Activated naive CD8-positive, alpha-beta T cell treated with anti-CD3 and anti-CD28 coated beads, Interleukin-2, amount 10 ng/mL, durations not matched to agents 7 days and 5 days (primary cell): ENCODE measurements at places on chromosomes 12 and 14. TPM values are rescaled to one million over a fixed set of nuclear protein-coding genes. Genes with fewer than 3 reads are reported as not detected.

Gene MGAT4C
- not detected for total RNA-seq

Gene ESPL1
- total RNA-seq, result 91.0 TPM

Gene FZD10
- not detected for total RNA-seq

Gene KCNH5
- total RNA-seq, result not detected

Gene MTA1
- total RNA-seq, result 132 TPM

- H3K27ac ChIP-seq, result no peak overlapping the region
- H3K4me3 ChIP-seq, result no peak overlapping the region
- peaks cover 20% of the 10 kb centered on the region for H3K27me3 ChIP-seq
- DNase-seq, result no peak
- H3K36me3 ChIP-seq, result peaks cover 2% of the 10 kb centered on the region
These were observed 62.6 kb upstream of the IGF1 start for GRCh38 chr12:102542816-102543440.

DNA sequence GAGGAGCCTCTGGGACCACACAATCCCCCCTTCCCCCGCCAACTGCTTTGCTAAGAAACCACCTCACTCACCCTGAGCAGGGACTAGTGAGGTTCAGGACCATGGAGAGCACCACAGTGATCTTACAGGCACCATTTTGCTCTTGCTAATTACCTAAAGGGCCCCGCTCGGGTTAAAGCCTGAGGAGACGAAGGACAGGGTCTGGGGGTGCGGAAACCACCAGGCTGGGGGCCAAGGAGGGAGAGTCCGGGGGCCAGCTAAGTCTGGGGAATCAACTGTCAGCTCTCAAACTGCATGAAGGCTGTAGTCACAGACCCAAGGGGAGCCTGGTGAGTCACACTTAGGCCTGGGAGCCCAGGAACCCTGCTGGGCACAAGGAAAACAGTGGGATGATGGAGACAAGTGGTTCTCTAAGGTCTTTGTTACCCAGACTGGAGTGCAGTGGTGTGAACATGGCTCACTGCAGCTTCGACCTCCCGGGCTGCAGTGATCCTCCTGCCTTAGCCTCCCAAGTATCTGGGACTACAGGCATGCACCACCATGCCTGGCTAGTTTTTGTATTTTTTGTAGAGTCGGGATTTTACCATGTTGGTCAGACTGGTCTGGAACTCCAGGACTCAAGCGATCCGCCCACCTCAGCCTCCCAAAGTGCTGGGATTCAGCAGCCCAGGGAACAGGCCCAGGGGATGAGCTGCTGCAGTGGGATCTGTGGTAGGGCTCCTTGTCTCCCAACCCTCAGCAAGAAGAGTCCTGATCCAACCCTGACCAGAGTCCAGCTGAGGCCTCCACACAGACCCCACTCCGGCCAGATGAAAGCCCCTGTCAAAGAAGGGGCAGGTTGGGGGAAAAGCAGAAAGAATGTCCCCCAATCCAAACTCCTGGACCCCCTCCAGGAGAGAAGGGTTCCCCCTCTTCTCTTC is 98.8 kb downstream of the CALM1 start:
- DNase-seq, result peak; percentile 41
- no peak overlapping the region for H3K27ac ChIP-seq
- H3K36me3 ChIP-seq, result no peaks in the 10 kb centered on the region
- H3K27me3 ChIP-seq, result no peaks in the 10 kb centered on the region
- H3K4me3 ChIP-seq, result no peak overlapping the region
- H3K4me1 ChIP-seq, result peaks cover 3% of the 10 kb centered on the region

DNA sequence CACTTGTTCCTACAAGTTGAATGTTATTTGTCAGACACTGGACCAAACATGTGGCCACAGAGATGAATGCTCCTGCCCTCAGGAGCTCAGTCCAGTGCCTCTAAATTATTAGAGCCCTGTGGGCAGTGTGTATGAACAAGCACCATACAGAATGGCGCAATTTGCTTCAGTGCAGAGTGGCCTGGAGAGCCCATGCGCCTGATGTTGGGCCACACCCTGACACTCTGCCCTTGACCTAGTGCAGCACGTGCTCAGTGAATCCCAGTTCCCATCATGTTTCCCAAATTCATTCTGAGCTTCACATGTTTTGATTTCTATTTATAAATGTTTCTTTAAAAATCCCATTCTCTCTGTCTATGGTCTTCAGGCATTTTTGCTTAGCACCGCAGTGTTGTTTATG is 116.8 kb downstream of the PRMT8 start:
- no peak for DNase-seq
- H3K36me3 ChIP-seq, result peaks cover 20% of the 10 kb centered on the region
- peaks cover 4% of the 10 kb centered on the region for H3K27me3 ChIP-seq
- H3K27ac ChIP-seq, result no peak overlapping the region
- H3K4me1 ChIP-seq, result peaks cover 3% of the 10 kb centered on the region

DNA sequence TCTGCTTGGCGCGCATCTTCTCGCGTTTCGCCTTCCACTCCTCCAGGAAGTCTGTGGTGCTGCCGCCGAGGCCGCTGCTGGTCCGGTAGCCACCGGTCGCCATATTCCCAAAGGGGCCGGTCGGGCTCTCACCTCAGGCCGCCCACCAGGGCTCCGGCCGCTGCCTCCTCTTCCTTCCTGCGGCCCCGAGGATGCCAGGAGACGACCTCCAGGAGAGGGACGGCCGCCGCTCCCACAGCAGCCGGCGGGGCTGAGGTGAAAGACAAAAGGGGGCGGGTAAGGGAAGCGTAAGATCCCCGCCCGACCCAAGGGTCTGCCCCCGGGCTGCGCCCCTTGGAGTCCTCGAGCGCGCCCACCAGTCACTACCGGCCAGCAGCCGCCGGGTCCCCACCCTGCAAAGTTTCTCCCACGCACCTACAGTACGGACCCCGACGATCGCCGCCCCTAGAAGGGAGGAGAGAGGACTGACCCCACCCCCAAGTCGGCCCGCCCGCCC is 574 bp downstream of the PAWR start:
- H3K27ac ChIP-seq, result peak overlapping the region; percentile 51
- H3K4me1 ChIP-seq, result peaks cover 11% of the 10 kb centered on the region
- H3K4me3 ChIP-seq, result peak overlapping the region; percentile 86
- H3K27me3 ChIP-seq, result peaks cover 59% of the 10 kb centered on the region
- no peaks in the 10 kb centered on the region for H3K36me3 ChIP-seq

- H3K4me3 ChIP-seq, result no peak overlapping the region
- H3K27me3 ChIP-seq, result peaks cover 10% of the 10 kb centered on the region
- DNase-seq, result no peak
- H3K36me3 ChIP-seq, result no peaks in the 10 kb centered on the region
- H3K4me1 ChIP-seq, result peaks cover 2% of the 10 kb centered on the region
These were observed 127.1 kb downstream of the TMEM30B start for GRCh38 chr14:61153914-61154545.

- no peak for DNase-seq
- H3K36me3 ChIP-seq, result peaks cover 7% of the 10 kb centered on the region
- H3K4me3 ChIP-seq, result no peak overlapping the region
- H3K27me3 ChIP-seq, result peaks cover 13% of the 10 kb centered on the region
- no peak overlapping the region for H3K27ac ChIP-seq
These were observed 30.0 kb upstream of the OR4E1 start for GRCh38 chr14:21703357-21704326.

- H3K36me3 ChIP-seq, result no peaks in the 10 kb centered on the region
- H3K4me1 ChIP-seq, result no peaks in the 10 kb centered on the region
- H3K27me3 ChIP-seq, result peaks cover 3% of the 10 kb centered on the region
- no peak for DNase-seq
- H3K27ac ChIP-seq, result no peak overlapping the region
These were observed 23.9 kb downstream of the LRRK2 start for GRCh38 chr12:40248585-40249297.

GRCh38 chr12:104010606-104011169 is 39.3 kb downstream of the GLT8D2 start:
- no peaks in the 10 kb centered on the region for H3K36me3 ChIP-seq
- peaks cover 16% of the 10 kb centered on the region for H3K27me3 ChIP-seq
- no peak overlapping the region for H3K4me3 ChIP-seq
- no peak overlapping the region for H3K27ac ChIP-seq
- no peaks in the 10 kb centered on the region for H3K4me1 ChIP-seq
- no peak for DNase-seq

DNA sequence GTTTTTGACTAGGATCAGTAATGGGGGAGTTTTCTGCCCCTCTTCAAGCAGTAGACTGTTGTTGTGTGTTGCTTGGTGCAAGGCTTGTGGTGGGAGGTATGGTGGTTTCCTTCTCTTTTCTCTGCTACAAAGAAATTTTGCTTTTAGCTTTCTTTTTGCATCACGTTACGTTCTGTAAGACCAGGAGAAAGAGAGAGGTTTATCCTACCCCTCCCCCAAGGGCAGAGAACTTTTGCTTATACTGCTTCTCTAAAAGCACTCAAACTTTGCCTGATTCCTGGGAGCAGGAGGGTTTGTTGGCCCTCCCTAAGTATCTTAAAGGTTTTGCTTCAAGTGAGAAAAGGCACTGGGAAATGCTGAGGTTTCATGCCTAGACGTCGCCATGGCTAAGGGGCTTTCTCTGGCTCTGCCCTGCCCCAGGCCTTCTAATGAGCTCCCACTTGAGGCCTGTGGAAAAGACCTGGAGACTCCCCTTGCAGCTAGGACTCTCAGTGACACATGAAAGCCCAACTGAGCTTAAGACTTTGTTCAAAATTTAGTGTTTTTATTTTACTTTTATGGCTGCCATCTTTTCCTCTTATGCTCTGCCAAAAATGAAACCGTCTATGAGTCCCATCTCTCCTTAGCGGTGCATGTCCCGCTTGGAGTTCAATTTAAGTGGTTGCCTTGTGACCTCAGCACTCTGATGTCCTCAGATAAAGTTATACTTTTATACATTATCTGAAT is 49.2 kb downstream of the EIF2S3B start:
- H3K4me1 ChIP-seq, result peaks cover 37% of the 10 kb centered on the region
- H3K27me3 ChIP-seq, result no peaks in the 10 kb centered on the region
- DNase-seq, result peak; percentile 64
- H3K36me3 ChIP-seq, result peaks cover 53% of the 10 kb centered on the region

- no peaks in the 10 kb centered on the region for H3K36me3 ChIP-seq
- H3K4me3 ChIP-seq, result no peak overlapping the region
- H3K27me3 ChIP-seq, result peaks cover 53% of the 10 kb centered on the region
- H3K27ac ChIP-seq, result no peak overlapping the region
- DNase-seq, result no peak
These were observed 10.0 kb downstream of the SMIM41 start for GRCh38 chr12:52089491-52089890.

- H3K4me3 ChIP-seq, result no peak overlapping the region
- H3K36me3 ChIP-seq, result no peaks in the 10 kb centered on the region
- H3K4me1 ChIP-seq, result no peaks in the 10 kb centered on the region
- peak; percentile 31 for DNase-seq
These were observed 148.7 kb downstream of the ANO2 start for GRCh38 chr12:5796171-5796958.

DNA sequence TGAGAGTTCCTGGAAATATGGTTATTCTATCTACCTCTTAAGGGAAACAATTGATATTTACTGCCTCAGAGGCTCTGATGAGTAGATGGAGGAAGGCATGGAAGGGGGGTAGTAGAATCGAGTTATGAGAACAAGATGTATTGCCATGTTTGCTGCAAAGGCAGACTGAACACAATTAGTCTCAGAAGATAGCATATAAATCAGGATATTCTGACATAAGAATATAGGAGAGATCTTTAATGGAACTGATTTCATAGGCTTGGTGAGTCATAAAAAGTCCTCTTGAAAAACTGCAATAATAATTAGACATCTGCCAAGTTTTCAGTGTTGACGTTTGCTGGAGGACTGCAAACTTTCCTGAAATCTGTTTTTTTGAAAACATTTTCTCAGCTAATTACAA is 636.1 kb downstream of the TMTC2 start:
- no peaks in the 10 kb centered on the region for H3K36me3 ChIP-seq
- H3K27ac ChIP-seq, result no peak overlapping the region
- no peak for DNase-seq
- H3K4me1 ChIP-seq, result no peaks in the 10 kb centered on the region

- H3K4me1 ChIP-seq, result no peaks in the 10 kb centered on the region
- H3K27ac ChIP-seq, result no peak overlapping the region
- H3K27me3 ChIP-seq, result peaks cover 48% of the 10 kb centered on the region
- H3K36me3 ChIP-seq, result no peaks in the 10 kb centered on the region
- no peak for DNase-seq
- H3K4me3 ChIP-seq, result no peak overlapping the region
These were observed 12.7 kb downstream of the OLR1 start for GRCh38 chr12:10159280-10159679.

GRCh38 chr12:104546575-104546974 is 89.8 kb downstream of the CHST11 start:
- no peak overlapping the region for H3K27ac ChIP-seq
- peaks cover 27% of the 10 kb centered on the region for H3K4me1 ChIP-seq
- peaks cover 46% of the 10 kb centered on the region for H3K36me3 ChIP-seq
- no peak for DNase-seq

GRCh38 chr12:22286569-22286968 is 47.9 kb downstream of the ST8SIA1 start:
- H3K4me3 ChIP-seq, result no peak overlapping the region
- H3K36me3 ChIP-seq, result peaks cover 1% of the 10 kb centered on the region
- no peak for DNase-seq
- no peak overlapping the region for H3K27ac ChIP-seq

DNA sequence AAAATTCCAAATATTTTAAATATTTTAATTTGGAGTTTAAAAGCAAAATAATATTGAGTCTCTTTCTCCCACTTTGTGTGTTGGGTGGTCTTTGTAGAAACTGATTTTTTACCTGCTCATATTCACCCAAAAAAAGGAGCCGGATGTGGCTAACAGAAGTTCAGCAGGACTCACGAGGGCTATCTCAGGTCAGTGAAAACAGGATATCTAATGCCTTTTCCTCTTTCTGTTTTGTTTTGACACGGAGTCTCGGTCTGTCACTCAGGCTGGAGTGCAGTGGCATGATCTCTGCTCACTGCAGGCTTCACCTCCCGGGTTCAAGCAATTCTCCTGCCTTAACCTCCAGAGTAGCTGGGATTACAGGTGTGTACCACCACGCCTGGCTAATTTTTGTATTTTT is 30.8 kb downstream of the COA8 start:
- H3K4me1 ChIP-seq, result peaks cover 3% of the 10 kb centered on the region
- no peak overlapping the region for H3K27ac ChIP-seq
- peaks cover 6% of the 10 kb centered on the region for H3K36me3 ChIP-seq
- H3K27me3 ChIP-seq, result no peaks in the 10 kb centered on the region
- DNase-seq, result no peak

GRCh38 chr14:104977008-104977680 is 1.0 kb downstream of the AHNAK2 start:
- no peak overlapping the region for H3K27ac ChIP-seq
- peak; percentile 34 for DNase-seq
- peak overlapping the region; percentile 44 for H3K4me3 ChIP-seq
- peaks cover 30% of the 10 kb centered on the region for H3K27me3 ChIP-seq
